Stimulated activated CD8-positive, alpha-beta memory T cell treated with anti-CD3 and anti-CD28 coated beads, Interleukin-4, amount 100 ng/mL, for 1 hour (primary cell): ENCODE measurements at places on chromosomes 13 and 19.

- DNase-seq, result no peak
Measured at GRCh38 chr19:39846678-39847486, 703 bp upstream of the FBL start.

- no peak for DNase-seq
Measured at GRCh38 chr13:103130681-103131210, 64.5 kb upstream of the SLC10A2 start.

GRCh38 chr13:66519259-66519658, 710.9 kb downstream of the PCDH9 start:
- no peak for DNase-seq

GRCh38 chr13:44899967-44900366, 89.3 kb downstream of the NUFIP1 start:
- DNase-seq, result no peak

DNA sequence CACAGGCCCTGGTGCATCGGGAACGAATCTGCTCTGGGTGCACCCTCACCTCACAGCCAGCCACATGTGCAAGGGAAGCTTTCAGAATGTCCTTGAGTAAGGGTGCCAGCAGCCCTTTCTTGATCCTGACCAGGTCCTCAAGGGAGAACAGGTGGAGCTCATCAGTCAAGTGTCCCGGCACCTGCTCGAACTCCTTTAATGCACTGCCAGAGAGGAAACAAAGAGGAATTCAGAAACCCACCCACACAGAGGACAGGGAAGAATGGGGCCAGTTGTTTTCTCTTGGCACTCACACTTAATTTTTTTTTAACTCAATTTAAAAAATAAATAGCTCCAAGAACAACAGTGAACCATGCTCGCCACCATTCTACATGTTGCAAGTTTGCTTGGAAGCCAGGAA, 41.7 kb downstream of the RUBCNL start:
- DNase-seq, result no peak

DNA sequence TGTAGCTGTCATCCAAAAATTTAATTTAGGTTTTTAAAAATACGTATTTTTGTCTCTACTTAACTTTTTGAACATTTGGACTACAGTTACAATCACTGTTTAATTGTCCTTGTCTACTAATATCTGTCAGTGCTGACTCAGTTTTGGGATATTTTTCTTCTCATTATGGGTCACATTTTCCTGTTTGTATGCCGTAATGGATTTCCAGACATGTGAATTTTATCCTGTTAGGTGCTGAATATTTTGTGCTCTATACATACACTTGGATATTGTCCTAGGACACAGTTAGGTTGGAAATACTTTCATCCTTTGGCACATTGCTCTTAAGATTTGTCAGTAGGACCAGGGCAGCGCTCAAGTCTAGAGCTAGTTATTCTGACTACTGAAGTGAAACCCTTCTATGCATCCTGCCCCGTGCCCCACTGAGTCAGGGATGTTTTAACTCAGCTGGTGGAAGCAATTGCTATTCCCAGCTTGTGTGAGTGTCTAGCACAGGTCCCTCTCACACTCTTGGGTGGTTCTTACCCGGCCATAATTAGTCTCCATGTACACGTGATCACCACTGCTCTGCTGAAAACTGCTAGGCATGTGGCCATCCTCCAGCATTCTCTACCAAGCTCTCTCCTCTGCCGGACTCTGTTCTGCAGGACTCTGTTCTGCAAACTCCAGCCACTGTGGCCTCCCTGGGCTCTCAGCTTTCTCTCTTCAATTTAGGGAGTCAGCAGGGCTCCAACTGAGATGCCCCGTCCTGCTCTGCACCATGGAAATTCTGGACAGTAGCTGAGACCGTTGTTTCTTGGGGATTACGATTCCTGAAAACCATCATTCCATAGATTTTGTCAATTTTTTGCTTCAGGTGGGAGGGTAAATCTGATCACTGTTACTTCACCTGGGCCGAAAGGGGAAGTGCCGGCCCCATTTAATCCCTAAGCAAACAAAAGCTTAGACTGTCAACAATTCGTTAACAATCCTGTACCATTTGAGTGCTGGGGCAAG, 11.1 kb downstream of the PROZ start:
- no peak for DNase-seq
